GM03348 (cell line): ENCODE measurements at places on chromosomes 4 and X.
A peak's percentile ranks its signal among the peaks of the same experiment; 100 is the strongest.

GRCh38 chr4:182640932-182641331, 276.3 kb downstream of the DCTD start:
- DNase-seq: no peak

DNA sequence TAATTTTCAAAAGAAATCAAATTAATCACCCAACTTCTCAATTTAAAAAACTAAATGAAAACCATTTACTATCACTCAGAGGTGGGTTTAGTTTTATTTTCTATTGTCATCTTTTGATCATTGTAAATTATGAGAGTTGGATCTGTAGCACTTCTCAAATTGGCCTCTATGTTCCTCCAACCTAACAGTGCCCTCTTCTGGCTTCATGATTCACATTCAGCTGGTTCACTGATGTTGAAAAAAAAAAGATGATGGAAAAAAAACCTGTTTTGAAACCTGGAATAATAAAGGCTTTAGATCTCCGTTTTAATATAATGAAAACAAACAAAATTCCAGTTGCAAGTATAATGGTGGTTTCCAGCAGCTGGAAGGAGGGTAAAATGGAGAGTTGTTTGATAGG, 2.4 kb upstream of the NBDY start:
- DNase-seq: peak; percentile 3

GRCh38 chr4:189804894-189805293, 135.8 kb upstream of the FRG1 start:
- DNase-seq: no peak

DNA sequence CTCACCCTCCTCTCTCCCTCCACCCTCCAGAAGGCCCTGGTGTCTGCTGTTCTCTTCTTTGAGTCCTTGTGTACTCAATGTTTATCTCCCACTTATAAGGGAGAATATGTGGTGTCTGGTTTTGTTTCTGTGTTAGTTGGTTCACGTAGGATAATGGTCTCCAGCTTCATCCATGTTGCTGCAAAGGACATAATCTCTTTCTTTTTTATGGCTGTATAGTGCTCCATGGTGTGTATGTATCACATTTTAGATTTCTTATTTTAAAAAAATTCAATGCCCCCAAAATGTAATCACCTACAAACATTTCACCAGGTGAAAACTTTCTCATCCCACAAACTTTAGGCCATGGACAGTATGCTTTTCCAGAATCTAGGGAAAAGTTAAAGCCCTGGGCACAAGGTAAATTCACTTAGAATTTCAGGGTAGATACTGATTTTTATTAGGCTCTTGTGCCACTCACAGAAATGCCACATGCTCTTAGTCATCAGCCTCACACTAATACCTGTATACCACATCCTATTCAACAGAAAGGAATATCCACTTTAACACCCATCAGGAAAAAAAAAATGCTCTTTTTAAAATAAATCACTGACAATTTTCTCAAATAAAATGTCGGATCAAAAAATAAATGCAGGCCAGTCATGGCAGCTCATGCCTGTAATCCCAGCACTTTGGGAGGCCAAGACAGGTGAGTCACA, 104.8 kb upstream of the ENPP6 start:
- no peak for DNase-seq

DNA sequence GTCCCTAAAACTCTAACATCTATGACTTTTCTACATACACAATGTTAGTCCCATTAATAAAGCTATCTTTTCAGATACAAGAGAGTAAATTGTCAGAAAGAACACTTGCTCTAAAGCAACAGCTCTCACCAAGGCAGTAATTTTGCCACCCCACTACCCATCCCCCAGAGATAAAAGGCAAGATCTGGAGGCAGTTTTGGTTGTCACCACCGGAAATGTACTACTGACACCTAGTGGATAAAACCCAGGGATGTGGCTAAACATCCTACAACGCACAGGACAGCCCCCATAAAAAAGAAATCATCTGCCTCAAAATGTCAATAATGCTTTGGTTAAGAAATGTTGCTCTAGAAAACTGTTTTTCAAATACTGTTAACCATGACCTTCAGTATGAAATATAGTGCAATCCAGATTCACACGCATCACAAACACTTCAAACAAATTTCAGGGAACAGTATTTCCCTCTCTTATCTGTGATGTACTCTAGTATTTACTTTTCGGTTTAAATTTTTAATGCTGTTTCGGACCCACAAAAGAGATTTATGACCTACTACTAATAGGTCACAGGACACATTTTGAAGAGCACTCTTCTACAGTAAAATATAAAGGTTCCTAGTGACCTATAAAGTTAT, 5.1 kb downstream of the FBXL5 start:
- peak; percentile 41 for DNase-seq

GRCh38 chr4:176875446-176875930, 82.8 kb upstream of the VEGFC start:
- no peak for DNase-seq

DNA sequence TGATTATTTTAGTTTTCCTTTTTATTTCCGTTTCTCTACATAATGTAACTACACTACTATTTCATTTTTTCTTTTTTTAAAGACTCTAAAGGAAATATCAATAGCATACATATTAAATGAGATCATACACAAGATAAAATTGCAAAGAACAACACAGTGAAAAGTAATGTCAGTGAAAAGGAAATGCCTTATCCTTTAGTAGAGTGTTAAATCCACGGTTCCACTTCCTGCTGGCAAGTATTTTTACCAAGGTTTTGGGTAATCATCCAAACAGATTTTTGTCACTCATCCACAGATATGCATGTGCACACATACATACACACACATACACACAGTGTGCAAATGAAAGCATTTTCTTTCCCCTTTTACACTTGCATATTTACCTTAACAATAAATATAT, 548.9 kb downstream of the PPP4R3C start:
- no peak for DNase-seq

GRCh38 chr4:98482847-98483806, 175.3 kb downstream of the TSPAN5 start:
- no peak for DNase-seq

DNA sequence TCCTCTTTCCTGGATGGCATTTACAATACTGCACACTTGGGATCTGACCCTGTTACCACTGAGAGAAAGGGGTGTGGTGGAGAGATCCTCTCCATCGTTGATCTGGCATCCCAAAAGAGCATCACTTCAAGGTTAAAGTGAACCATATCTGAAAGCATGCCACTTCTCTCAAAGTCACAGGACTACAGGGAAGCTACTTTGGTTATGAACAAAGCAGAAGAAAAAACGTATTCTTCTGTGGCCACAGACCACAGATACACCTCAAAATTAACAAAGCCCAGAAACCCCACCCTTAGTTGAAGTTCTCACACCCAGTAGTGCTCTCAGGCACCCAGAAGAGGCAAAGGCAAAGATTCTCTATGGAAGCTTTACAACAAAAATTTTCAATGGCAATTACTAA, 108.3 kb downstream of the JADE1 start:
- DNase-seq: no peak
